ENCODE measurements at places on chromosomes 6 and 20.

DNA sequence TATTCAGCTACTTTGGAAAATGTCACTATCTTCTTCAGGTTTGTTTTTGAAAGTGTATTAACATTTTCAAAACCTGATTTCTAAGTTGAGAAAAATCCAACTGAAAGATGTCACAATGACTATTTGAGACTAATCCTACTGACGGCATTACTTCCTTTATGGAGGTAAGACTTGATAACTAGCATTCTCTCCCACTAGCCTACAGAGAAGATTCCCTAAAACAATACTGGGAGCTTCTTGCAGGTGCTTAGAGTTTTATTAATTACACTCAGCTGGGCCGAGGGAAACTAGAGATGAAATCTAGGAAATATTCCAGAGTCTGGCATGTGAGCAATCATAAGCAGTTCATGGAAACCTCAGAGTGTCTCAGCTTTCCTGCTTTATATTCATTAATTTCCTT, 114.0 kb downstream of the LCA5 start:
- DNase-seq = no peak

- no peak for DNase-seq
These were observed 41.5 kb upstream of the GFOD1 start for GRCh38 chr6:13528777-13529343.

DNA sequence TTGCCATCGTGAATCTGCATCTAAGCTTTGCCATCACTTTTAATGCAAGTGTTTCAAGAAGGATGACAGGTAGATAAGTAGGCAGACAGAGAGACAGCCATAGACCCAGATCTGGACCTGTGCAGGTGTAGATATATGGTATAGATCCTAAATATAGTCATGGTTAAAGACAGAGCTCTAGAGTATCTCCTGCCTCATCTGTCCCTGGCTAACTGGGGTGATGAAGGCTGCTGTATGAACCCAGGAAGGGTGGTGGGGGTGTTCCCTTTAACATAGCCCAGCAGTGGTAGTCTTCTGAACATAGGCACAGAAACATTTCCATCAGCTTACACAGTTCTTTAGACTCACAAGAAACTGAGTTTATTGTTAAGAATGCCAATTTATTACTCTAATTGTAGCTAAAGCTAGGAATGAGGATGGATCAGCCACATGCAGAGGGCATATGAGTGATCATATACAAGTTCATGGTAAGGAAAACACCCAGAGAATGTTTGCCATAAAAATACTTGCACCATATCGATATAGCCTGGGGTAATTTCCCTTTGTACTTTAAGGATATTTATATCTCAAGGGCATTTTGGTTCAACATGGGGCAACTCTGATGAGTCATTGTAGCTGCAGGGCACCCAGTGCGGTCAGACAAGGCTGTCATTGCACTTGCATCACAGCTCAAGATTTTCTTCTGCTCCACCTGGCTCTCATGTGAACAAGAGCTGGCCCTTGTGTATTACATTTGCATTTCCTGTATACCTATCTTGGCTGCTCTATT, 587.2 kb downstream of the EPM2A start:
- DNase-seq = no peak

- no peak for DNase-seq
These were observed 51.7 kb downstream of the MOCS1 start for GRCh38 chr6:39882531-39882899.

DNA sequence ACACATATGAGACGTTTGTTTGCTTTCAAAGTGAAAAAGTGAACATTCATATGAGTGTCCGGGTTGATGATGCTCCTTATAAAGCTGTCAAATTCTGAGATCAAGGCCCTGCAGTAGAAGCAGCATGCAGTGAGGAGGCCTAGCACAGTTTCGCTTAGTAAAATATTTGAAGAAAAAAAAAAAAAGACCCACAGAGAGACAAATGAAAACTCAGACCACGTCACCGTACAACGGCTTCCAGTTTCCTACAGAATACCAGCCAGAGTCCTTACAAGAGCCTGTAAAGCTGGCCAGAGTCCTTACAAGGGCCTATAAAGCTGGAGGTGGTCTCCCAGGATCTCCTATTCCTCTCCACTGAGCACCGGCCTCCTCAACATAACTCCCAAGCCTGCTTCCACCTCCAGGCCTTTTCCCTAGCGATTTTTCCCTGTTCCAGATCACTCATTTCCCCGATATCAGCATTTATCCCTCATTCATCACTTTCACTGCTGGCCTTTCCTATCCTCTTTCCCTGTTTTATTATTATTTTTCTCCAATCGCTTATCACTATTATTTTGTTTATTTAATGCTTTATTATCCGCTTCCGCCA, 1.5 kb upstream of the HMGN4 start:
- no peak for DNase-seq

GRCh38 chr6:22755605-22756004, 186.2 kb downstream of the HDGFL1 start:
- DNase-seq = no peak

All from type B pancreatic cell (in vitro differentiated cells).